ENCODE measurements at places on chromosomes 7 and 10.

- no peak for DNase-seq
These were observed 149.3 kb upstream of the CTTNBP2 start for GRCh38 chr7:118022546-118022945.

- DNase-seq = no peak
These were observed 259.4 kb upstream of the CELF2 start for GRCh38 chr10:10758306-10758705.

- no peak for DNase-seq
These were observed 149.7 kb downstream of the NPSR1 start for GRCh38 chr7:34807548-34808340.

- no peak for DNase-seq
These were observed 106.6 kb downstream of the DKK1 start for GRCh38 chr10:52420656-52421055.

GRCh38 chr10:121831777-121832176 is 96.1 kb downstream of the ATE1 start:
- DNase-seq = no peak

Data from stimulated activated CD8-positive, alpha-beta memory T cell treated with anti-CD3 and anti-CD28 coated beads, Interleukin-4, amount 100 ng/mL, for 1 hour (primary cell).